Large intestine (tissue), 12 donors: ENCODE measurements at places on chromosomes 4 and X. TPM values are rescaled to one million over a fixed set of nuclear protein-coding genes. Genes with fewer than 3 reads are reported as not detected.

Gene GABRE
- polyA plus RNA-seq, result 47.5 TPM

Gene GPR173
- 7.8 TPM for polyA plus RNA-seq

Gene MTMR8
- 2.1 TPM for polyA plus RNA-seq

Gene COMMD8
- 25.2 TPM for polyA plus RNA-seq

Gene SCD5
- 68.1 TPM for polyA plus RNA-seq

Gene NHSL2
- 3.3 TPM for polyA plus RNA-seq

Gene PARM1
- 38.2 TPM for polyA plus RNA-seq

Gene DRP2
- 2.1 TPM for polyA plus RNA-seq

Gene GRXCR1
- polyA plus RNA-seq, result not detected

Gene ADH1B
- 9.6 TPM for polyA plus RNA-seq

Gene EDA
- 25.1 TPM for polyA plus RNA-seq

Gene PRRG3
- polyA plus RNA-seq, result 2.1 TPM

Gene IL15
- polyA plus RNA-seq, result 6.2 TPM

Gene CXCL10
- 3.9 TPM for polyA plus RNA-seq

Gene PCSK1N
- 178 TPM for polyA plus RNA-seq

Gene OTUD4
- polyA plus RNA-seq, result 37.0 TPM

Gene PDCL2
- polyA plus RNA-seq, result not detected

Gene F8A2
- polyA plus RNA-seq, result not detected

Gene VSIG4
- polyA plus RNA-seq, result 8.4 TPM

Gene SUPT20HL1
- polyA plus RNA-seq, result 0.10 TPM

Gene DEFB131A
- not detected for polyA plus RNA-seq

Gene DCUN1D4
- polyA plus RNA-seq, result 44.1 TPM

Gene NMU
- 1.3 TPM for polyA plus RNA-seq

Gene NUDT6
- polyA plus RNA-seq, result 8.6 TPM

Gene MEPE
- not detected for polyA plus RNA-seq

Gene TMEM192
- polyA plus RNA-seq, result 31.3 TPM

Gene CYBB
- 15.9 TPM for polyA plus RNA-seq

Gene SYTL4
- polyA plus RNA-seq, result 6.0 TPM

Gene TREX2
- polyA plus RNA-seq, result 0.30 TPM

Gene DUSP9
- polyA plus RNA-seq, result 0.78 TPM

Gene FRYL
- polyA plus RNA-seq, result 45.7 TPM

Gene POF1B
- polyA plus RNA-seq, result 47.5 TPM

Gene SUV39H1
- 4.7 TPM for polyA plus RNA-seq

Gene AFAP1
- polyA plus RNA-seq, result 19.3 TPM

Gene CDS1
- polyA plus RNA-seq, result 59.6 TPM

Gene ADAMTS3
- 2.2 TPM for polyA plus RNA-seq

Gene C4orf36
- polyA plus RNA-seq, result 0.60 TPM
